ENCODE measurements at places on chromosomes 16 and 17. TPM values are rescaled to one million over a fixed set of nuclear protein-coding genes. Genes with fewer than 3 reads are reported as not detected.

NPIPB6 gene
- total RNA-seq, result 3.3 TPM

KIF19 gene
- 3.6 TPM for total RNA-seq

NLRC3 gene
- 2.7 TPM for total RNA-seq

OR1F1 gene
- total RNA-seq, result 0.14 TPM

RHBDF1 gene
- total RNA-seq, result 26.2 TPM

TBX6 gene
- 0.27 TPM for total RNA-seq

CDH11 gene
- 151 TPM for total RNA-seq

PPL gene
- total RNA-seq, result 0.14 TPM

JPH3 gene
- 0.13 TPM for total RNA-seq

MMP2 gene
- total RNA-seq, result 238 TPM

KRTAP3-2 gene
- total RNA-seq, result not detected

TBC1D3E gene
- 0.53 TPM for total RNA-seq

KRTAP3-1 gene
- total RNA-seq, result not detected

C17orf58 gene
- total RNA-seq, result 11.3 TPM

PSMC3IP gene
- 14.5 TPM for total RNA-seq

KRTAP2-3 gene
- total RNA-seq, result not detected

TBC1D28 gene
- not detected for total RNA-seq

PDILT gene
- not detected for total RNA-seq

SPATA2L gene
- 11.2 TPM for total RNA-seq

PPY gene
- total RNA-seq, result not detected

FOXF1 gene
- 0.07 TPM for total RNA-seq

CBFA2T3 gene
- total RNA-seq, result not detected

FAHD1 gene
- 57.3 TPM for total RNA-seq

TPSAB1 gene
- not detected for total RNA-seq
